ENCODE measurements at places on chromosomes 3 and 15. TPM values are rescaled to one million over a fixed set of nuclear protein-coding genes. Genes with fewer than 3 reads are reported as not detected.

GRCh38 chr3:73411545-73411944 lies 213.2 kb downstream of the PDZRN3 start:
- DNase-seq, result no peak

DNA sequence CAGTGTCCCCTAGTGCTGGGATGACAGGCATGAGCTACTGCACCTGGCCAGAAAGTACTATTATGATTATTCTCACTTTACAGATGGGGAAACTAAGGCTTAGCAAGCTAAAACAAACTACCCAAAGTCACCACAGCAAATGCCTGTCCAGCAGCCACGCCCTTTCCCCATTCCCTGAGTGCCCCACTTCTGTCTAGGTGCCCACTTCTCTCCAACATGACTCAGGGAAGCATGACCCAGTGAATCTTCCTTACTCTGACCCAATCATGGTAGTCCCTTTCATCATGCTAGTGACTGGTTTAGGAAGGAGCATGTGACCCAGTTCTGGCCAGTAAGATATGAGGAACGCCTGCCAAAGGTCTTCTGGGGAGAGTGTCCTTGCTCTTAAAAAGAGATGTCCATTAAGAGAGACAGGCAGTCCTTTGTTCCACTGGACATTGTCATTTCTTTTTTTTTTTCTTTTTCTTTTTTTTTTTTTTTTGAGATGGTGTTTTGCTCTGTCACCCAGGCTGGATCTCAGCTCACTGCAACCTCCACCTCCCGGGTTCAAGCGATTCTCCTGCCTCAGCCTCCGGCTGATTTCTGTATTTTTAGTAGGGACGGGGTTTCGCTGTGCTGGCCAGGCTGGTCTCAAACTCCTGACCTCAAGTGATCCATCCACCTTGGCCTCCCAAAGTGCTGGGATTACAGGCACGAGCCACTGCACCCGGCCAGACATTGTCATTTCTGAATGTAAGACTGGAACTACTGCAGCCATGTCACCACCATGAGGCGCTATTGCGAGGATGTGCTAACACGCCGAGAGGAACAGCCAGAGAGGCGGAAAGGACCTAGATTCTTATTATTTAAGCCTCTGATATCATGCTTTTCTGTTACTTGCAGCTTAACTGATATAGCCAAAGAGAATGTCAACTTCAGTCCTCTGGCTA lies 19.8 kb downstream of the MEGF11 start:
- DNase-seq, result peak; percentile 51

DNA sequence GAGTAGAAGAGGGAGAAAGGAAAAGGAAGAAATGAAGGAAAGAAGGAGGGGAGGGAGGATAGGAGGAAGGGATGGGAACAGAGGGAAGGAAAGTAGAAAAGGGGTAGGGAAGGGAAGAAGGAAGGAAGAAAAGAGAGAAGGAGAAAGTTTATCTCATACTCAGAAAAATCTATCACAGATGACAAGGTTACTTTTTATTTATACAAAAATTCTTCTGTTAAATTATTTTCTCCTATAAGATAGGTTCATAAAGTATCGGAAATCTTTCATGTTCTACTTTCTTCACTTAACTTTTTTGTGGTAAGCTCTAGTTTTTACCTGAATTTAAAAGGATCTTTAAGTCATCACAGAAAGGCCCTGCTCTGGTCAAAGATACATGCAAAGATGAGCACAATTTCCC lies 38.1 kb downstream of the SI start:
- DNase-seq, result no peak

DNA sequence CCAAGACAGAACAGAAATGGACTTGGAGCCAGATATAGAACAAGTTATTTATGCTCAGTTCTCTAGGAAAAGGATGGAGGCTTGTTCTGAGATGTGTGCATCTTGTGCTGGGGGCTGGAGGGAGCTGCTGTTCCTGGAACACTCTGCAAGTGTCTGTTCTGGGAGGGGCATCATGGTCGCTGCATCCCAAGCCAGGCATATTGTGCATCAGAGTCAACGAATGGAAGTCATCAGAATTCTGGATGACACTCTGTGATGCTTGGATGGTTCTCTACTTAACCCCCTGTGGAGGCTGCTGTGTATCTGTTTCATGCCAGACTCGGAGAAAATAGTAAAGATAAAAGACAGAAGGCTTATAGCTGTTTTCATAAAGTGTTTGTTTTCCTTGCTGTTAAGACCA lies 34.7 kb downstream of the RPL22L1 start:
- DNase-seq, result peak; percentile 7

The NR2E3 gene
- not detected for total RNA-seq

The SYNPR gene
- not detected for total RNA-seq

The TLR9 gene
- total RNA-seq, result not detected

GRCh38 chr3:10306156-10306555 lies 13.4 kb upstream of the GHRL start:
- DNase-seq, result no peak

- DNase-seq, result no peak
Observed at GRCh38 chr3:37116998-37117397, 57.4 kb downstream of the LRRFIP2 start.

DNA sequence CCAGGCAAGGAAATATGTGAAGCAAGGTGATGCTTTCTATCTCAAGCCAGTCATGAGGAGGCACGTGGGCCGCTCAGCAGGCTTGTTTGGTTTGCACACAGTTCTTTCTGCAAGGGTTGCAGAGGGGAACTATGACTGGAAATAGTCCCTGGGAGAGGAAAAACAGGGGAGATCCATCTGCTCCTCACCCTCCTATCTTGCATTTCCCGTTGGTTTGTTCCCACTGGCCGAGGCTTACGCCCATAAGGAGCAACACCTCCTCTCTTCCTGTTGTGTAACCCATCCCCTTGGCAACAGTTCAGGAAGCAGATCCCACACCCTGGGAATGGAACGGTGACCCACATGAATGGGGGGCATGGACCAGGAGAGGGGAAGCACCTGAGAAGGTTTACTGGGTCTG lies 72.1 kb upstream of the MAGI1 start:
- DNase-seq, result no peak

- no peak for DNase-seq
Observed at GRCh38 chr3:64799606-64800005, 111.8 kb upstream of the ADAMTS9 start.

DNA sequence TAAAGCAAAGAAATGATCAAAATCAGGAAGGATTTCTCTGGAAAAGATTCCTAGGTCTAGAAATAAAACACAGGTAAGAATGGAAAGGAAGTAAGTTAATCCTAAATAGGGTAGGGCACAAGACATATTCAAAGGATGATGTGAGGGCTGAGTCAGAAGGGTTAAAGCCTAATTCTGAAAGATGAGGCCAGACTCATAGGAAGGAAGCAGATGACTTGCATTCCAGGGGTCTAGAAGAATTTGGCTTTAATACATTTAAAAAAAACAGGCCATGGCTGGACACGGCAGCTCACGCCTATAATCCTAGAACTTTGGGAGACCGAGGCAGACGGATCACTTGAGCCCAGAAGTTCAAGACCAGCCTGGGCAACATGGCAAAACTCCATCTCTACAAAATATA lies 3.2 kb downstream of the SSR3 start:
- DNase-seq, result peak; percentile 11

DNA sequence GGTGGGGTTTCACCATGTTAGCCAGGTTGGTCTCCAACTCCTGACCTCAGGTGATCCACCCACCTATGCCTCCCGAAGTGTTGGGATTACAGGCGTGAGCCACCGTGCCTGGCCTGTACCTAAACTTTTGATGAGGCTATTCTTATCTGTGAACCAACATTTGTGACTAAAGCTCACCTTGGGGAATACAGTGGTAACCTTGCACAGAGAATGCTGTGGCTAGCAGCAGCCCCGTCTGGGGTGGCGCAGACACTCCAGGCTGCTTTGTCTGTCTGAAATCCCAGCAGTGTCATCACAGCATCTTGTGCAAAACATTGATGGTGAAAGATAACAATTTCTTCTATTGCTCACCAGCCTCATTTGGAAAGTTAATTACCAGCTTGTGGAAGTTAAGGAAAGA lies 58.9 kb downstream of the CMTM8 start:
- DNase-seq, result no peak

DNA sequence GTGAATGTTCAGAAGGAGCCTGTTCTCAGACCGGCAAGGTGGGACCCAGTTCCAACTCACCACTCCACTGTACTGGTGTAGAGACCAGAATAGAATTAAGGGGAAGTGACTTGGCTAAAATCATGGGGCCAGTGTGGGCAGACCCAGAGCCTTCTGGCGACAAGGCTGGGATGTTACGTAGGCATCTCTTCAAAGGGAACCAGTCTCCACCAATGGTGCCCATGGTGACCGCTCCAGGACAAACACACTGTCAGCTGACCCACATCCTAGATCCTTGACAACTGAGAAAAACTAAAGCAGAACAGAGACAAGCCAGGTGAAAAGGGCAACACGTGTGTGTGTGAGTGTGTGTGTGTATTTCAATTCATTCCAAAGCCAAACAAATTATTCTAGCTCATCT lies 321.7 kb upstream of the FRG2C start:
- no peak for DNase-seq

- DNase-seq, result no peak
Observed at GRCh38 chr3:126023390-126023789, 54.4 kb downstream of the ROPN1B start.

DNA sequence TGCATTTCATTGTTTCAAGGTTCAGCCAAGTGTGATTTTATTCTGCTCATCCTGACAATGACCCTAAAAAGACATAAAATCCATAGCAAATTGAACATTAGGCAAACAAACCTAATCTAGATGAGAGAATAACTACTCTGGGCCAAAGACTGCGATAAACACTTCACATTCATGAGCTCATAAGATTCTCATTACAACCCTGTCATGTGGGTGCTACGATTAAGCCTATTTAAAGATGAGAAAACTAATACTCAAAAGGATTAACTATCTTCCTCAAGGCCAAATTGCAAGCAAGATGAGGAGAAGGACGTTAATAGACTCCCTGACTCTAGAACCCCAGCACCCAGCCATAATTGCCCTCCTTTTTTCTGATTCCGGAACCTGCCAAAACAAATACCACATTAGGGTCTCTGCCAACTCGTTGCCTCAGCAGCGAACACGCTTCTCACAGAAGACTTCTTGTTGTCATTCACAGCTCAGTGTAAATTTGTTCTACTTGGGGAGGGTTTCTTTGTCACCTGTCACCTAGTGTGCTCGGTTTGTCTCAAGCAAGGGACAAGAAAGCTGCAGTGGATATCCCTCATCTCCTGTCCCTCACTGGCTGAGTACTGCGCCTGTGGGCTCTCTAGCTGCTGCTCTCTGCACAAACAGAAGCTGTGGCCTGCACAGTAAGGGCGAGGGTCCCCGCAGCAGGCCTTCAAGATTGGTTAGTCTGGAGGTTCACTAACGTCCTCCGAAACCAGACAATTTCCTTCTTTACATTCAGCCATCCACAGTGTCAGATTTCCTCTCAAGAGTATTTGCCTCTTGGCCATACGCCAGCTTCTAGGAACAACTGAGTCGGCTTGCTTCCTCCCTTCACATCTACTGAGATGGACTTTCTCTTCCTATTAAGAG lies 200.0 kb upstream of the UBE2E2 start:
- no peak for DNase-seq

- peak; percentile 55 for DNase-seq
Observed at GRCh38 chr3:134378384-134378783, 4.1 kb upstream of the AMOTL2 start.

GRCh38 chr3:152225201-152225600 lies 43.5 kb upstream of the MBNL1 start:
- no peak for DNase-seq

GRCh38 chr3:24048843-24049242 lies 103.8 kb downstream of the NR1D2 start:
- peak; percentile 21 for DNase-seq

Measured in MG63 (cell line).